ENCODE measurements at places on chromosomes 12 and 14.

- DNase-seq, result no peak
Observed at GRCh38 chr14:95763875-95764274, 50.0 kb upstream of the TCL1A start.

DNA sequence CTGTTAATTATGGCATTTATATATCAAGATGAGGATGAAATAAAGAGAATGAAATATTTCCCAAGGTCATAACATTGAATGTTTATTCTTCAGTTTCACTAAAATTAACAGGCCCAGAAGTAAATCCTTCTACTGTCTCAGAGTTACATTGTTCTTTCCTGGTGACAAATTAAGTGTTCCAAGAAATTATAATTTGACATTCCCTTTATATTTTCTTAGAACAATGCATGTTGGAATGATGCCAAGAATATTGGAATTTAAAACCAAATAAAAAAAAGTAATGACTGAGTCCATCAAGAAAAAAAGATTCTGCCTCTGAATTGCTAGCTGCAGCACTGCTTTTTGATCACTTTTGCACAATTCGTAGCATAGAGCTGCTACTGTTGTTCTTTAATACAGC is 152.1 kb downstream of the METTL25 start:
- DNase-seq, result no peak

DNA sequence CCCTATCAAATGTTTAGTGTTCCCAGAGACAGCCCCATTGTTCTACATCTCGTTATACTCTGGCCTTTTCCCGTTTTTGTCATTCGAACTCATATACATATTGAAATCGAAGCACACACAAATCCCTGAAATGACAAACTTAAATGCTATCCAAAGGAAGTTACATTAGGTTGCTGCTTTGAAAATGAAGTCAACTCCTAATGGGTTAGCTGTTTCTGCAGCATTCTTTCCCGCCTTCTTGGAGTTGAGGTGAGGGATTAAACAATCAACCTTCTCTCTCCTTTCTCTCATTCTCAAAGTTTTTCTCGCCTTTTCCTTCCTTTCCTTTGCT is 642 bp upstream of the PHC1 start:
- no peak for DNase-seq

DNA sequence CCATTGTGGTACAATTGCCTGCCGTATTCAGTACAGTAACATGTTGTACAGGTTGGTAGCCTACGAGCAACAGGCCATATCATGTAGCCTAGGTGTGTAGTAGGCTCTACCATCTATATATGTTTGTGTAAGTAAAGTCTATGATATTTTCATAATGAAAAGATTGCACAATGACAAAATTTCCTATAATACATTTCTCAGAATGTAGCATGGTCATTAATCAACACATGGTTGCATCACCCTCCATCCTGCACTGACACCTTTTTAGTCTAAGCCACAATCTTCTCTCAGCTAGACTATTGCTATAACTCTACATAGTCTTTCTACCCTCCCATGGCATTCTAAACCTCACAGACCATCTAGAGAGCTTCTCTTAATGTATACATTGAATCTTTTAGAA is 158.5 kb upstream of the HMGA2 start:
- no peak for DNase-seq

GRCh38 chr12:77923882-77924281 is 93.2 kb downstream of the NAV3 start:
- DNase-seq, result no peak

GRCh38 chr14:21723431-21724045 is 49.9 kb upstream of the OR4E1 start:
- peak; percentile 45 for DNase-seq

DNA sequence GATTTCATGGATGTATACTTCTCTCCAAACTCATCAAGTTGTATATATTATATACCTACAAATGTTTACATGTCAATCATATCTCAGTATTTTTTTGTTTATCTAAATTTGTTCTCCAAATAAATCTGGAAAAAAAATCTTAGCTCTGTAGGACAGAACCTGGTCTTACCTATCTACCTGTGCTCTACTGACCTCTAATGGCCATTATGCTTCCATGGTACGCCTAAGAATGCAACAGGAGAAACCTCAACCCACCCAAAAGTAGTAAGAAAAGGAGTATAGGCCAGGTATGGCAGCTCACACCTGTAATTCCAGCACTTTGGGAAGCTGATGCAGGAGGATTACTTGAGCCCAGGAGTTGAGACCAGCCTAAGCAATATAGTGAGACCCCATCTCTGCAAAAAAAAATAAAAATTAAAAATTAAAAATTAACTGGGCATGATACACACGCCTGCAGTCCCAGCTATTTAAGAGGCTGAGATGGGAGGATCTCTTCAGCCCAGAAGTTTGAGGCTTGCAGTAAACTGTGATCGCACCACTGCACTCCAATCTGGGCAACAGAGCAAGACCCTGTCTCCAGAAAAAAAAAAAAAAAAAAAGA is 8.7 kb downstream of the OR11H4 start:
- DNase-seq, result no peak

DNA sequence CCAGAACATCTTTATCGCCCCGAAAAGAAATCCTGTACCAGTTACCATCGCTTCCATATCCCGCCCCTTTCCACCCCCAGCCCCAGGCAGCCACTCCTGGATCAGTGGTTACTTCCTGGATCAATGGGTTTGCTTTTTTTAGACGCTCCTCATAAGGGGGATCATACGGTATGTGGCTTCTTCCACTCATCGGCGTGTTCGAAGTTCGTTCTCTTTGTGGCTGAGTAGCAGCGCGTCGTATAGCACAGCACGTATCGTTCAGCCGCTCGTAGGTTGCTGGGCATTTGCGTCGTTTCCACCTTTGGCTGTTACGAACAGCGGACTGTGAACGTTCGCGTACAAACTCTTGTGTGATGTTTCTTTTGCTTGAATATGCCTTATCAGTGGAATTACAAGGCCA is 1.8 kb downstream of the NOC4L start:
- DNase-seq, result no peak

DNA sequence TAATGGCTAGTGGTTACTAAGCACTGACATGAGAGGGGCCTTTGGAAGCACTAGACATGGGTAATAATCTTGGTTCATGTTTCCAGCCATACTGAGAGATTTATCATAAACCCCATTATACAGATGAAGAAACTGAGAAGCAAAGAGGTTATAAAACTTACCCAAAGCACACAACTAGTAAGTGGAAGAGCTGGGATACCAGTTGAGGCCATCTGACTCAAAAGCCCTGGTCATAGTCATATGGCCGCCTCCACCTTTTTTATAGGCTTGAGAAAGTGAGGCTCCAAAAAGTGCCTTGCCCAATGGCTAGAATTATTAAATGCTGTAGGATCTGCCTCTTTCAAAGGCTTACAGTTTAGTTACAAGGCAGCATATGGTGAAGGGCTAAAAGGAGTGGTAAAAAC is 944 bp downstream of the TXNRD1 start:
- no peak for DNase-seq

GRCh38 chr12:94781835-94782234 is 131.5 kb upstream of the TMCC3 start:
- no peak for DNase-seq

- no peak for DNase-seq
Observed at GRCh38 chr12:68043435-68043834, 54.2 kb downstream of the IFNG-AS1 start.

DNA sequence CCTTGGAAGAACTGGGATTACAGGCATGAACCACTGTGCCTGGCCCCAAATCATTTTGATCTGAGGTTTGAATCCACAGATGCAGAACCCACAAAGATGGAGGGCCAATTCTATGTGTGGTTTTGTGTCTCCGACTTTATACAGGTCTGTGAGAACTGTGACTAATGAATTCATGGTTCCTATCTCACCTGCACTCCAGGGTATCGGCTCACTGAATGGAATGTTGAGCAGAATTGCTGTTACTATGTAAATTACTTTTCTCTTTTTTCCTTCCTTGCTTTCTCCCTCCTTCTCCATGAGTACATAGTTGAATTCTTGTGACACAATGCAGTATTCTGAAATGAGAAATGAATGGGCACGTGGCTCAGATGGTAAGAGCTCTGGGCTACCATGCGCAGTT is 21.1 kb upstream of the GALNT16 start:
- DNase-seq, result no peak

DNA sequence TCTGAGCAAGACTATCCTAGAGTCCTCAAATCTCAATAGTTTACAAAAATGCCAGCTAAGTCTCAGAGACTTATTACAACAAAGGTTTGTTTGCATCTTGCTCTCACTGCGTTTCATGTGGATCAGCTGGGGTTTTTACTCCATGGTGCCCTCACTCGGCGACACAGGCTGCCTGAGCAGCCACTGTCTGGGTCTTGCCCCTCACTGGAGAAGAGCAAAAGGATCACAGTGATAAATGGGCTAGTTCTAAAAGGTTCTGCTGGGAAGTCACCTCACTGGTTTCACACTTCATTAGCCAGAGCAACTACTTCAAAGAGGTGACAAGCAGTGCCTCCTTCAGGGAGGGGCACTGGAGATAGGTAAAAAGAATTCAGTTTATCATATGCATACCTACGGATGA is 392.0 kb downstream of the RPL10L start:
- no peak for DNase-seq

GRCh38 chr14:73748858-73749357 is 34.7 kb upstream of the PNMA1 start:
- no peak for DNase-seq

GRCh38 chr12:45944771-45945170 is 45.6 kb downstream of the SCAF11 start:
- no peak for DNase-seq

- DNase-seq, result no peak
Observed at GRCh38 chr12:123030686-123031085, 50.2 kb downstream of the ARL6IP4 start.

GRCh38 chr12:50589650-50590435 is 85.1 kb downstream of the DIP2B start:
- no peak for DNase-seq

DNA sequence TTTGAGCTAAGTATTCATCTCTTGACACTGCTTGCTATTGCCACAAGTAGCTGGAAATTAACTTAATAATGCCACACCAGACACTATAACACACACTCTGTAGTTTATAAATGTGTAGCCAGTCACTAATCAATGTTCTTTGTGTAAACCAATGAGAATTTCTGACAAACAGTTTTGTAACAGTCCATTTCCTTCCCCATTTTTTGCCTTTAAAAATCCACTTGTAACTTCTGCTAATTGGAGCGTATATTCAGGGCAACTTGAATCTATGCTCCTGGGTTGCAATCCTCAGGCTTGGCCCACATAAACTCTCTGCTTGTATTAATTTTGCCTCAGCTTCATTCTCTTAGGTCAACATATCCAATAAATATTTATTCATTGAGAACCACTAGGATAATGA is 125.0 kb upstream of the DHRS4 start:
- DNase-seq, result no peak

DNA sequence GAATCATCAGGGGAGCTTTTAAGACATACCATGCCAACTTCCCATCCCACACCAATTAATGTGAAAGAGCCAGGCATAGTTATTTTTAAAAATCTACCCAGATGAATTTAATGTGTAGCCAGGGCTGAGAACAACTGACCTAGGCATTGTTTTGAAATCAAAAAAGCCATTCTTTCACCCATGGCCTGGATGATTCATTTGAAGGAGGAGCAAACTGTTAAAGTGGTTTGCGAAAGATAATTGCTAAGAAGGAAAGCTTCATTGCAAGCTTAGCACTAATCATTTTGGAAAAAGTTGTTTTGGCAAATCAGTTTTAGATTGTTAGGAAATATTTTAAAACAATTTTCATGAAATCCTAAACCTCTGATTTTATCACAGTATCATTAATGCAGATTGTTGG is 2.1 kb upstream of the GTSF1 start:
- DNase-seq, result no peak

DNA sequence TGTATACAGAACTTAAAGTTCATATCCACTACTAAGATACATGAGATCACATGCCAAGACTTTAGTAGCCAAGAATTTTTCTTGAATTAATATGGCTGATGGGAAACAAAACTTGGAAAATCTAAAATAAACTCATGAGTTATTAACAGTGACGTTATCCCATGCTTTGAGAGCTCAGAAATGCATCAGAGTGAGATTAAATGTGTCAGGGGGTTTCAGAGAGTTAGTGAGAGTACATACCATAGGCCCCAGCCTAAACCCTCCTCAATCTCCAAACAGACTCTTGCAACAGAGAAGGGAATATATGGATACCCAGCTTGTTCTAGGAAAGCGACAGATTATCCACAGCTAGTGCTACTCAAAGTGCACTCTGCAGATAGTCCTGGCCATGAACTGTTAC is 19.3 kb downstream of the SLC35F4 start:
- no peak for DNase-seq

GRCh38 chr12:92802906-92803305 is 100.1 kb downstream of the PLEKHG7 start:
- DNase-seq, result no peak

DNA sequence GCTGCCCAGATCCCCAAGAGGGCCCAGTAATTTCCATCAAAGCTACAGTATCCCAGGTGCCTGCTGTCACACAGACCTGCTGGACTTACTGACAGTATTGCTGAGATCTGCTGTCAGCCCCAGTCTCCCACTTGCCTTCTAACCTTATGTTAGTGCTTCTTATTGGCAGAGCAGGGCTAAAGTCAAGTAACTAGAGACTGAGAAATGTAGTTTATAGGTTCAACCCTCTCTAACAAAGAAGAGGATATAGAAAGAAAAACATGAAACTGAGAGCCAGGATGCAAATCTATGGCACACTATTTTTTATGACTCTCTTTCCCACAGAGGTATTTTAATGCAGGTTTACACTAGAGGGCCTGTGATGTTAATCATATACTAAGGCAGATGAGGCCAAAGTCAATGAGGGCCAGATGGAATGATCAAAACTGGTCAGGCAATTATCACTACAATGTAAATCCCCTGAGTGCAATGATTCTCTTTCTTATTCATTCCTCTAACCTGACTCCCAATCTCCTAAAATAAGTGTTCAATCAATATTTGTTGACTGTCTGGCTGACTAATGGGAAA is 781.9 kb downstream of the VRK1 start:
- DNase-seq, result no peak

DNA sequence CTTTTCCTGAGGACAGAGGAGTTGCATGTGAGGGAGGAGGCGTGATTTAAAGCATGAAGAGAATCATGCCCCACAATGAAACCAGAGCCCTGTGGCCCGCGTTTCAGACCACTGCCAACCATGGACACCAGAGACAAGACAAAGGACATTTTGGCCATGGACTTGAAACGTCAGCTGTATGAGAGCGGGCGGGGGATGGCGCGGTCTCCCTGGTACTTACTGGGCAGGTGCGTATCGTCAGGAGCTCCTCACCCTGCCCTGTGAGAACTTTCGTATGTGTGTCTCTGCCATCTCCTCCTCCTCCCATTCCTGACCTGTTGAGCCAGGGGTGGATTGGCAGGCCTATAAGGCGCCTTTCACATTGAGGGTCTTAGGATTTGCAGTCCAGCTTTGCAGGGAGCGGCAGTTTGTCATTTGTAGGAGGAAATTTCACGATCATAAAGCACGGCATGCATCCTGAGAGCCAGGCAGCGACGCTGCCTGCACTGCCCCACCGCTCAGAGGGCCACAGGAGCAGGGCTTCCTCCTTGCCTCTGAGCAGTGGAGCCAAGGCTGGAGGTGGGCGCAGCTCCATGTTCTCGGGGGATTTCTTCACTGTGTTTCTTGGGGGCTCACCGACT is 22.2 kb downstream of the SFSWAP start:
- no peak for DNase-seq

- DNase-seq, result no peak
Observed at GRCh38 chr14:58634406-58635090, 3.2 kb upstream of the DACT1 start.

GRCh38 chr12:121712190-121712460 is 427 bp upstream of the TMEM120B start:
- no peak for DNase-seq

GRCh38 chr12:132397934-132398385 is 68.6 kb upstream of the GALNT9 start:
- no peak for DNase-seq

GRCh38 chr12:101881228-101881627 is 3.8 kb downstream of the DRAM1 start:
- no peak for DNase-seq

Measured in NCI-H446 (cell line).